Thymus (tissue), 14 donors: ENCODE measurements at places on chromosomes 7 and 10. TPM values are rescaled to one million over a fixed set of nuclear protein-coding genes. Genes with fewer than 3 reads are reported as not detected.

- DNase-seq = no peak
Measured at GRCh38 chr7:130400120-130400572, 19.9 kb downstream of the CPA1 start.

Gene PTPRZ1
- total RNA-seq = 0.47 TPM

DNA sequence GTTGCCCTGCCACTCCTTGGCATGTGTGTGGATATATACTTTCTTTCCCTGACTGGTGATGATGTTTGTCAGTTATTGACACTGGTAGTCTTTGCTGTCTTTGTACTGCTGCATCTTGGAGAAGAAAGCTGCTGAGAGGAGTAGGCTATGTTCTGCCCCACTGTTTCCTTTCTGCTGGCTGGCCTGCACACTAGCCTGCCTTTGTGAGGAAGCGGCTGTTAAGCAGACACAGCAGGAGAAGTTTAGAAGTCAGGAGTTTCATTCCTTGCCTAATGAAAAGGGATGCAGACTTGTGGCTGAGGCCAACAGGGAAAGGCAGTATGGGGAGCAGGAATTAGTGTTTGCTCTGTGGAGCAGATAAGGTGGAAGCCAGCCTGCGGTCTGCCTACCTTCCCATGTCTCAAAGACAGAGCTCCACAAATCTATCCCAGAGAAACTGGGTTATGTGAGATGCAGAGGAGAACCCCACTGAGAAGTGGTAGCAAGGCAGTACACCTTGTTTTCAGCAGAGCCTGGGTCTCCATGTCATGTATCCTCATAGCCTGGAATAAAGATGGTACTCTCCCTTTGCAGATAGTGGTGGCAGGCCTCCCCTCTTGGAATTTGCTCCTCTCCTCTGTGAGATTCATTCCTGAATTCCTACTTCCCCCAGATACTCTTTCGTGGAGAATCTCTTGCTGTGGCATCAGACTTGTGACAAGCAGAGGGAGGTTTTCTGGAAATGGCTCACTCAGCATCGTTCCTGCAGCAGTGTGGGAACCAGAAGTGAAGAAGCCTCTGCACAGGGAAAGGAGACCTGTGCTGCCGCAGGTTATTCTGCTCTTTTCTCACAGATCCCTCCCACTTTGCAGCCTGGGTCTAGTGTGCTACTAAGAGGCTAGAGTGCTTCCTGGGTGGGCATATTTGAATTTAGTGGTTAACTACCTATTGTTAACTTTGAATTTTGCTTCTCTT, 130.2 kb downstream of the LRRC4 start:
- no peak for DNase-seq

Gene ANKRD1
- 2.0 TPM for total RNA-seq

DNA sequence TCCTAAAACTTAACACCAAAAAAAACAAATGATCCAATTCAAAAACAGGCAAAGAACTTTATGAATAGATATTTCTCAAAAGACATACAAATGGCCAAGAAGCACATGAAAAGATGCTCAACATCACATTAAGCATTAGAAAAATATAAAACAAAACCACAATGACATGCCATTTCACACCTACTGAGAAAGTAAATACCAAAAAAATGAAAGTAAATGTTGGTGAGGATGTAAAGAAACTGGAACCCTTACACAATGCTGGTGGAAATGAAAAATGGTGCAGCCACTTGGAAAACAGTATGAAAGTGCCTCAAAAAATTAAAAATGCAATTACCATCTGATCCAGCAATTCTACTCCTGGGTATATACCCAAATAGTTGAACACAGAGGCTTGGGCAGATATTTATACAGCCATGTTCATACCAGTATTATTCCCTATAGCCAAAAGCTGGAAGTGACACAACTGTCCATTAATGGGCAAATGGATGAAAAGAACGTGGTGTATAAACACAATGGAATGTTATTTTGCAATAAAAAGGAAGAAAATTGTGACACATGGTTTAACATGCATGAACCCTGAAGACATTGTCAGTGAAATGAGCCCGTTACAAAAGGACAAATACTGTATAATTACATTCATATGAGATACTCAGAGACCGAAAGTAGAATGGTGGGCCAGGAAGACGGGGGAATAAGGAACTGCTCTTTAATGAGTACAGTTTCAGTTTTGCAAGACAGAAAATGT, 89.0 kb downstream of the JMJD1C start:
- no peak for DNase-seq
